ENCODE measurements at places on chromosomes 3 and 15. TPM values are rescaled to one million over a fixed set of nuclear protein-coding genes. Genes with fewer than 3 reads are reported as not detected.

Gene TMCO5A
- total RNA-seq, result not detected

Gene NR2E3
- not detected for total RNA-seq

Gene SEMA6D
- total RNA-seq, result 42.8 TPM

- DNase-seq, result no peak
Measured at GRCh38 chr3:122151480-122151879, 32.0 kb upstream of the CASR start.

- no peak for DNase-seq
Measured at GRCh38 chr15:69842851-69843250, 254.9 kb downstream of the TLE3 start.

DNA sequence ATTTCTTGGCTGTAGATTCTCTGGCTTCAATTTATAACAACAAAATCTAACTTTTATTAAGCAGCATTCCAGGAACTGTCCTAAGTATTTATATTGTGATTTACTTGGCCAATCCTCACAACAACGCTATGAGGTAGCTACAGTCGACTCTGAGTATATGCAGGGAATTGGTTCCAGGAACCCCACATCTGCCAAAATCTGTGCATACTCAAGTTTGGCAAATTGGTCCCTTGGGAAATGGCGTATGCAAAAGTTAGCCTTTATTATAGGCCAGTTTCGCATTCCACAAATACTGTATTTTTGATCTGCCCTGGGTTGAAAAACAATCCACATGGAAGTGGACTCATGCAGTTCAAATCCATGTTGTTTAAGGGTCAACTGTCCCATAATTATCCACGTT lies 53.9 kb downstream of the RAP2B start:
- no peak for DNase-seq

- DNase-seq, result no peak
Measured at GRCh38 chr15:61232266-61232665, 3.2 kb upstream of the RORA start.

All from sciatic nerve (tissue), 2 donors.